Activated naive CD4-positive, alpha-beta T cell treated with Interleukin-2 at 50 U/mL for 16 hours (primary cell): ENCODE measurements at places on chromosomes 11 and 22.
A peak's percentile ranks its signal among the peaks of the same experiment; 100 is the strongest.

DNA sequence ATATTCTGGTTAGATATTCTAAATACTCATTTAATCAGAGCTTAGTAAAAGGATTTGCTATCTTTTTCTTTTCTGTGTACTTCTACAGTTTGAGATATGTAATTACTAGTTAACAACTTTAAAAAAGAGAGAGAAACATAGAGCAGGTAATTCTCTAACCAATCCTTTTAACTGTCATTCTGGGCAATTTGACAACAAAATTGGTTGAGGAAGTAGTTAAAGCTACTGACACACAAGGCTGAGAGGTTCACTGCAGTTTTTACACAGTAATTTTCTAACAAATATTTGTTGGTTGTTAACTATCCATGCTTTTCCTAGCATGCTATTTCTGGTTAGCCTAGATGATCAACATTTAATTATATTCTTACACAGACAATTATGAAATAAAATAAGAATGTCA lies 3.6 kb downstream of the SOX6 start:
- no peak for DNase-seq

GRCh38 chr11:8732748-8733241 lies 50.2 kb downstream of the RPL27A start:
- no peak for DNase-seq

DNA sequence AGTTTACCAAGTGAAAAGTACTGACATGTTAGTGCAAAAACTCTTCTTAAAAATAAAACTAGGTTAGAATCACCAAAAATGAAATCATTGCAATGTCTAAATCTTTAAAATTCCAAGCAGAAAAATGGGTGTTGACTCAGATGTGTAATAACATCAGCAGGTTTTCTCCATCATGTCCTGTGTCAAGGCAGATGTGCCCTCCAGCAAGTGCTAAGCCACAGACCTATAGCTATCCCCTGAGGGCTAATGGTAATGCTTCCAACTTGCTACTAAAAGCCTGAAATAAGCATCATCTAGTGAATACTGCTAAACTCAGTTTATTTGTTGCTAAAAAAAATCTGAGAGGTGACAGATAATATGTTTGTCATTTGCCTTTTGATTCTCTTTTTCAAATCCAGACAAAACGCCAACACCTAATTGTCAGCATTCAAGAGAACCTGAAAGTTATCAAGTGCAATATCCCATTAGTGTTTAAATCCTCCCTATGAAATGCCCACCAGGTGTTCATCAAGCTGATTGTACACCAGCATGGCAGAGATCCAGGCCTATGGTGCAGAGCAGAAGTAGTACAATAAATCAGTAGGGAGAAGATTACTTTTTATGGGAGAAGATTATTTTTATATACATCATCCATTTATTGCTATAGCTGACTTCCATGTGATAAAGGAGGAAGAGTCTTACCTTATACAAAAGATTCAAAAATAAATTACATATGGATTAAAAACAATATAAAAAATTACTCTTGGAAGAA lies 55.1 kb upstream of the SYT9 start:
- DNase-seq = no peak

- DNase-seq = no peak
These were observed 3.9 kb downstream of the CBL start for GRCh38 chr11:119210050-119210449.

- no peak for DNase-seq
These were observed 4.6 kb upstream of the DNAL4 start for GRCh38 chr22:38798496-38798895.

DNA sequence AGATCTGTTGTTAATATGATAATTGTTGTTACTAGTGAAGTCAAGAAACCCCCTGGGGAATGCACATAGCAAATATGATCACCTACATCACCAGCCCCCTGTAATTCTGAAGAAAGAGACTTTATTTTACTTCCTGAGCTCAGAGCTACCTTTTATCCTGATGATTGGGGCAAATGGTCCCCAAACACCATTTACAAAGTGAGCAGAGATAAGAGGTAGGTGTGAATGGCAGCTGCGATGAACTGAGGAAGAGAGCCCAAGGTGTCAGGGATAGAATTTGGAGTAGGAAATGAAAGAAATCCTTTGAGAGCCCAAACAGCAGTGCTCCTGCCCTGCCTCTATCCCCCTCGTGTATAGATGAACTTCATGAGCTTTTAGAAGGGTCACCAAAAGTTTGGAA lies 69.1 kb downstream of the TENM4 start:
- no peak for DNase-seq

DNA sequence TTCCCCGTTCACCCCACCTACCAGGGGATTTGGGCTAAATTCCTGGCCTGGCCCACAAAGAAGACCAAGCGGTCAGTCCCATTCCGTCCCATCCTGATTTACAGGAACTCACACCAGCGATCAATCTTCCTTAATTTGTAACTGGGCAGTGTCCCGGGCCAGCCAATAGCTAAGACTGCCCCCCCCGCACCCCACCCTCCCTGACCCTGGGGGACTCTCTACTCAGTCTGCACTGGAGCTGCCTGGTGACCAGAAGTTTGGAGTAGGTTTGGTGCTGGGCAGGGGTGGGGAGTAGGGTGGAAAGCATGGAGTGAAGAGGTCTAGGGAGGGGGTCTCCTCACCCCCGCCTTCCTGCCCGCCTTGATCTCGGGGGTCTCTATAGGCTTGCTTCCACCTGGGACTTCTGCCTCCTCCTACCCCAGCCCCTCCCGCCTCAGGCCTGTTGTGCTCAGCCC lies at the start of gene SERPING1:
Gene SERPING1, plus strand, starts transcription at position 225 of the 455 bp plus-strand sequence. CDS start 586 bp downstream, outside the sequence.
- DNase-seq = no peak

- peak; percentile 94 for DNase-seq
These were observed at the start of gene NEAT1 for GRCh38 chr11:65422633-65423515. TSS of gene NEAT1 (plus strand) at chr11:65422798.

DNA sequence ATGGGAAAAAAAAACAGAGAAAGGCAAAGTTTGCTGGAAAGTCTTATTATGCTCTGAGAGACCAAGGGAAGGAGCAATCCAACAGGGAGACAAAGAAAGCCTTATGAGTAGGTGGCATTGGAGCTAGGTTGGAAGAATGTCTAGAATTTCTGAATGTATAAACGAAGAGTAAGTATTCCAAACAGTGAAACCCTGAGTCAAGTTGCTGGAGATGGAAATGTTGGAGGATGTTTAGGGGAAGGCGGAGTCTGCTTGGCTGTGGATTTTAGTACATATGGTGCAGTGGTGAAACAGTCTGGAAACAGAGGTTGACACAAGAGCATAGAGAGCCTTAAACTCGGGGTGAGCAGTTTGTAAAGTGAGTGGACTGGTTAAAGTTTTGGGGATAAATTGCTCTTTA lies 314.8 kb upstream of the CADM1 start:
- DNase-seq = no peak

DNA sequence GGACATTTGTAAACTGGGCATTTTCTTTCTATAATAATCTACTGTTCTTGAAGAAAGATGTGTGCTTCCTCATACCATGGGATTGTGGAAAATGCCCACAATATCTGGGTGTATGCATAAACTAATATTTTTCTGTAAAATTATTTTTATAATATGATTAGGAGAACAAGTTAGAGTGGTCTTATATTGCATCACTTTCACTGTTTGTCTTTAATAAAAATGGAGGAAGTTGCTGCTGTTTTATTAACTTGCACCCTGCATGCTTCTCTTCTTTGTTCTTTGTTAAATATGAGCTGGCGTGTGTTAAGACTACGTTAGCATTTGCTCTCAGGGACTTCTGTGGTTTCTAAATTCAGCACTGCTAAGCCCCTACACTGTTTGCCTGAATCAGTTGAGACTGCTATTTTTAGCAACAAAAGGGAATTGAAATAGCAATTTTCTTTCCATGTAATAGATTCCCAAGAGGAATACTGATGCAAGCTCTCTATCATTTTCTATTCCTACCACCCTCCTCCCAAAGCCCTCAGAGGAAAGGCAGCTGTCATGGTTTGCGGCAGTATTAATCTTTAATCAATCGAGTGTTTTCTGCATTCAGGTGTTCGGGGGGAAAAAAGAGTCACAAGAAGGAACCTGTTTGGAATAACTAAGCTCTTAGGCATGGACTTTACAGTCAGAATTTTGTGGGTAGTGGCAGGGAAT lies 56.1 kb downstream of the HSD17B12 start:
- DNase-seq = no peak

DNA sequence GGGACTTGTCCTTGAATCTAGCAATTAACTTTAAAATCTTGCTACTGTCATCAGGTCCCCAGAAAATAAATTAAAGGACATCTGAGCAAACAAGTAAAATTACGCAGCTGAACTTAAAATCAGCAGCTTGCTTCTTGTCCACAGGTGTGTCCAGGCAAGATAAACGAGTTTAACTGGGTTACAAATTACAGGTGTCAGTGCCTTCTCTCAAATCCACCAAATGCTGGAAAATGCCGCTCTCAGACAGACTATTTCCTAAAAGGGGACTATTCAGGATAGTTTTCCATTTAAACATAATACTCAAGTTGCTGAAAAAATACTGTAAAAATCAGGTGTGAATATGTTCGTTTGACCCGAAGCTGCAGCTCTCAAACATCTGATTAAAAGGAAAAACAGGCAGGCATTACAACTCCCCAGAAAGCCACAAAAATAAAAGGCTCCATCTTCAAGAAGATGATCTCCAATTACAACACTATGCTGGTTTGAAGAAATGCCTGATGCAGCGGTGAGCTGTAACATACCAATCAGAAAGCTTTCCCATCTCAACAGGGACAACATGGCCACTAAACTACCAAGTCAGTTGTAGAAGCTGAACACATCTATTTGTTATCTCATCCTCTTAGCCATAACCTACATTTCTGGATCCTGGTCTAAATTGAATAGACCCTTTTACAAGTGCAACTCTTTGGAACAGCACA lies 82.1 kb downstream of the CADM1 start:
- no peak for DNase-seq

- no peak for DNase-seq
These were observed 31.3 kb downstream of the DAGLA start for GRCh38 chr11:61711498-61711897.

DNA sequence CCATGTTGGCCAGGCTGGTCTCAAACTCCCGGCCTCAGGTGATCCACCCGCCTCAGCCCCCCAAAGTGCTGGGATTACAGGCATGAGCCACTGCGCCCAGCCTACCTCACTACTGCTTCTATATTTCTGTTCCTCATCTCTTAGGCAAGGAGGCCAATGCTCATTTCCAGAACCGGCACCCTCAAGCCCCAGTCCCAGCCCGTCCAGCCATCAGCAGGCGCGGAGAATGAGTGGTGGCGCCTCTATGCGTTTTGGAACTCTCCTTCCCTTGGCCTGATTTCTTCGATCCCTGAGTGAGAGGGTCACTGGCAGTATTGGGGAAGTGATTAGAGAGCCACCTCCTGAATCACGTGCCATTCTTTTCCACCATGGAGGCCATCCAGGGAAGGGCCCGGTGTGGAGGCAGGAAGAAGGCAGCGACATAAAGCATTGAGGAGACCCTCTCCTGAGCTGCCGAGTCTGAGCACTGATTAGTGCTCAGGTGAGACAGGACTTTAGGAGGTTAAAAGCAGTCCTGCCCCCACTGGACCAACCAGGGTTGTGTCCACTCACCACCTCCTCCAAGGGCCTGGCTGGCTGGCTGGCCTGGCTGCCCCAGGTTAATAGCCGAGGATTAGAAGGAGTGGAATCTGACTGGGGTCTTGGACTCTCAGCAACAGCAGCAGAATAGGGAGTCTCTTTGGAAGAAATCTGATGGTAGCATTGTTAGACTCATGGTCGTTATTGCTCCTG lies 8.7 kb downstream of the GRIK4 start:
- DNase-seq = no peak

- no peak for DNase-seq
These were observed 406.8 kb downstream of the ETS1 start for GRCh38 chr11:128180441-128181087.

- DNase-seq = no peak
These were observed 34.9 kb downstream of the JRKL start for GRCh38 chr11:96424693-96425092.

- DNase-seq = no peak
These were observed 805 bp downstream of the GANAB start for GRCh38 chr11:62645671-62645945.

- no peak for DNase-seq
These were observed 45.2 kb downstream of the LGR4 start for GRCh38 chr11:27427183-27427980.

- DNase-seq = no peak
These were observed 168.9 kb downstream of the MIAT start for GRCh38 chr22:26825960-26826935.

GRCh38 chr11:2139621-2140337 lies 590 bp upstream of the IGF2 start:
- DNase-seq = no peak

DNA sequence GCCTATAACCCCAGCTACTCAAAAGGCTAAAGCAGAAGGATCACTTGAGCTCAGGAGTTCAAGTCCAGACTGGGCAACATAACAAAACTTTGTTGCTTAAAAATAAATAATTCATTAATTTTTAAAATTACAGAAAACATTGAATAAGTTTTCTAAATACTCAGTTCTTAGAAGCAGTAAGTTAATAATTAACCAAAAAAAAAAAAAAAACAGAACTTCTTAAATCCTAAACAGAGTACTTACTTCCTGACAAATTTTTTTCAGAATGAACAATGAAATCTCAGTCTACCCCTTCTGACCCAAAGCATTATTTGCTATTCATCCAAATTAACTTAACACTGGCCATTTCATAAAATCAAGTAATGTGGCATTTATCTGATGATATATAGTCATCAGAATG lies 65.4 kb upstream of the ARHGAP32 start:
- DNase-seq = no peak

- no peak for DNase-seq
These were observed 141.6 kb downstream of the SNX19 start for GRCh38 chr11:130774703-130775102.

DNA sequence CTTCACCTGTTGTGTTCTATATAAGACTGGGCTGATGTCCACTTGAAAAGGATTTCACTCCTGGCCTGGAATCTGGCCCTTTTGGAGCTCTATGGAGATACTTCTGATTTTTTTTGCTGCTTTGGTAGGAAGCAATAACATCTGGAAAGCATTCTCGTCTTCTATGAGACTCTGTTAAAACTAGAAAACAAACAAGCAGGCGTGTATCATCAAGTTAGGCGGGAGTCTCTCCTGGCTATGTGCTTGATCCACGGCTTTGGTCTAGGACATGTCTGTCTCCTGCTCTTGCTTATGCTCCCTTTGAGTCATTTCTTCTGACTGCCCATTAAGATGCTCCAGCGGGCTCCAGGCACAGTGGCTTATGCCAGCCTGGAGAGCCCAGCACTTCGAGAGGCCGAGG lies 121.4 kb upstream of the TTC12 start:
- DNase-seq = no peak

- peak; percentile 66 for DNase-seq
These were observed 6.4 kb downstream of the DGKZ start for GRCh38 chr11:46353698-46354097.
